ENCODE measurements at places on chromosomes 5 and 9.

- DNase-seq: no peak
Measured at GRCh38 chr9:92432972-92433548, 8.8 kb upstream of the OMD start.

- DNase-seq: no peak
Measured at GRCh38 chr9:129828051-129828450, 4.1 kb upstream of the TOR1A start.

GRCh38 chr9:131910572-131910971 lies 169.1 kb downstream of the MED27 start:
- no peak for DNase-seq

- DNase-seq: no peak
Measured at GRCh38 chr5:122882831-122883230, 37.4 kb downstream of the SNX24 start.

DNA sequence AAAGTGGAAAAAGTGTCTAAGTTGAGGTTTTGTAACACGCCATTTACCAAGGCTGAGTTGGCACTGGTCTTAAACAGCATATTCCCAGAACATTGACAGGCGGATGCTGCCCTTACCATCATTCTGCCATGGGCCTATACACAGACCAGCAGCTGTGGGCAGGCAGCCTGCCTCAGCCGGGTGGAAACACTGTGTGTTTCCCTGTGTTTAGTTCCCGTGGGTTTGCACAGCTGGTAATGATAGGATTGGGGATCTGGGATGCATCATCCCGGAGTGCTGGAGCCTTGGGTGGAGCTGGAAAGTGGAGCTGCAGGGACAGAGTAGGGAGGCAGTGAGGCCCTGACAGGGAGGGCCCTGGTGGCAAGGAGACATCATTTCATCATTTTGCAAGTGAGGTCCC lies 5.5 kb upstream of the FGD3 start:
- no peak for DNase-seq

DNA sequence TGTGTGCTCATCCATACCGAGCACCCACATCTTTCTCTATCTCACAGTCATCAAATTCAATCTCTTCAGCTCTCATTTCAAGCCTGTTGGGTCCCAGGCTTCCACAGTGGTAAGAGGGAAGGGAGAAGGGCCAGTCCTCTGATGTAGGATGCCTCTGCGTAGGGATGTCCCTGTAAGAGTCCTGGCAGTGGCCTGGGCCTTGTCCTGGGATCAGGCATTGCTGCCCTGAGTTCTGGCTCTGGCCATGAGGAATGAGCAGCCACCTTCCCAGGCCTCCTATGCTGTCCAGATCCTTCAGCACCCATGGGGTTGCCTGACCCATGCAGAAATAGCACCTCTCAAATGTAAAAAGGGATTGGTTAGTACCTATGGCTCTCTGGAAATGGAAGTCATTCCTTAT lies 121.2 kb downstream of the EFNA5 start:
- no peak for DNase-seq

- no peak for DNase-seq
Measured at GRCh38 chr5:161305601-161306000, 240.9 kb downstream of the GABRB2 start.

DNA sequence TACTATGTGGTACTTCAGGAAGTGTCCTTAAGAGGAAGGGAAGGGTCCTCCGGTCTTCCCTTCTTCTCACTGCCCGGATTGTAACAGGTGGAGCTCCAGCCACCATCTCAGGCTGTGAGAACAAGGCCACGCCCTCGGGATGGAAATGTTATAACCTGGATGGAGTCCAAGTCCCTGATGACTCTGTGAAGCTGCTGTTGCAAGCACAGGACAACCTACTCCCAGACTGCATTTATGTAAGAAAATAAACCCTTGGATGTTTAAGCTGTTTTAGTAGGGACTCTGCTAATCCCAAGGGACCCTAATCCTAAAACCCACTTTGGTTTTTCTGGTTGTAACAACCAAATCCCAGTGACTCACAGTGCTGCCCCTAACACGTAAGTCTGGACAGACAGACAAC lies 221.6 kb downstream of the ACTL7B start:
- no peak for DNase-seq

GRCh38 chr5:14700478-14701436 lies 36.2 kb downstream of the OTULIN start:
- DNase-seq: no peak

GRCh38 chr9:22512495-22512894 lies 65.9 kb downstream of the DMRTA1 start:
- DNase-seq: no peak

- DNase-seq: no peak
Measured at GRCh38 chr5:100852988-100853449, 50.1 kb downstream of the ST8SIA4 start.

DNA sequence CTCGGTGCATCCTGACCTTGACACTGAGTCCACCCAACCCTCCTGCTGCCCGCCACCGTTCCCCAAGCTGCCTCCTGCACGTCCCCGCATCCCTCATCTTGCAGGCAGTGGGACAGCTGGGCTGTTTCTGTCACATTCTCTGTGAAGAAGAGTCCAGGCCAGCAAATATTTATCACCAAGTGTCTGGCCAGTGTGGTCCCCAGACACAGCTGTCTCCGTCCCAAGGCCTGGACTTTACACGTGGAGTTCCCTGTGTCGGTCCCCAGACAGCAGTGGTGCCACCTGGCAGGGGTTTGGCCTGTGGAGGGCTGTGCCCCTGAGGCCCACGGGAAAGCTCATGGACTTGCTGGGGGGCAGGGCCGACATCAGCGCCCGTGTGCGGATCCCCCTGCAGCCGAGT lies 9.2 kb upstream of the SLC12A7 start:
- DNase-seq: no peak

DNA sequence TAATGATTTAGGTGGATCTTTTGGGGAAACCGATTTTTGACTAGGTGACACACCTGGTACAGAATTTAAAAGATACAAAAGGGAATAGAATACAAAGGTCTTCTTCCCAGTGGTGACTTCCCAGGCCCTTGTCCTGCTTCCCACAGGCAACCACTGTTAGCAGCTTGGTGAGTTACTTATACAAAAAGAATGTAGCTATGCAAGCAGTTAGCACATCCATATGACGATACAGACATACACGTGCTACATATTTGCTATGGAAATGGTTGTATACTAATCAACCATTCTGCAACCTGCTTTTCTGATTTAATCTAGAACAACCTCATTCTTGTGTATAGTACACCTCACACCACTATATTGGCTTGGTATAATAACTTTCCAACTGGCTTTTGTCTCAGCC lies 51.0 kb downstream of the OTULIN start:
- DNase-seq: no peak

DNA sequence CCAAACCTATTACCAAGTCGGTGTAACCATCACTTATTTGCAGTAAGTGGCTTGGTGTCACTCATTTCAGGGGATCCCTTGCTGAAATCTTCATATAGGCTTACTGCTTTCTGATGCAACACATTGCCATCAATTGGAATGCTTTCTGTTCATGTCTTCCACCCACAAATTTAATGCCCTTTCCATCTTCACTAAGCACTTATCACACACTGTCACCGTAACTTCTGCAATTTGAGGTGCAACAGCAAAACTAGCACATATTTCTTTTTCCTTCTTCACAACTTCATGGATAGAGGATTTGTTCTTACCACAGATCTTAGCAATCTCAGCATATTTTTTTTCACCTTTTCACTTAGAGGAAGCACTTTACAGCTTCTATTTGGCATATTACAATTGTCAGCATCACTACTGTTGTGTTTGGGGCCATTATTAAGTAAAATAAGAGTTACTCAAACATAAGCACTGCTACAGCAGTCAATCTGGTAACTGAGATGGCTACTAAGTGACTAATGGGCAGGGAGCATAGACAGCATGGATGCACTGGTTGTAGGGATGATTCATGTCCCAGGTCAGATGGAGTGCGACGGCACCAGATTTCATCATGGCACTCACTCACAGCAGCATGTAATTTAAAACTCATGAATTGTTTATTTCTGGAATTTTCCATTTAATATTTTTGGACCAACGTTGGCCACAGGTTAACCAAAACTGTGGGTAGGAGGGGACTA lies 70.1 kb downstream of the PIP5K1B start:
- no peak for DNase-seq

- DNase-seq: no peak
Measured at GRCh38 chr5:3613726-3614125, 18.1 kb downstream of the IRX1 start.

DNA sequence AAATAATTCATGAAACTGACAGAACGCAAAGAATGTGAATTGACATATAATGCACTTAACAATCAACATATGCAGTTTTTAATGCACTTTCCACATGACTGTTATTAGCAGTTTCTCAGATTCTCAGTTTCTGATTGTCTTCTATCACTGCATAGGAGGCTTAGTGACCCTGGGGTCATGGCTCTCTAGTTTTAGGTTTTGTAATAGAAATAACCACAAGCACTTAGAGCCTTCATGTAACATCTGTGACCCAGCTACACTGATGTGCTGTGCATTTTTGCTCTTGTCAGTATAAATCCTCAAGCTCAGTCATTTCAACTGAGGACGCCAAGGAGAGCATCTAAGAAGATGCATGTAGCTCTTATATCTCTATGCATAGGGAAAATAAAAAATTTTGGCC lies 163.1 kb upstream of the IZUMO3 start:
- no peak for DNase-seq

DNA sequence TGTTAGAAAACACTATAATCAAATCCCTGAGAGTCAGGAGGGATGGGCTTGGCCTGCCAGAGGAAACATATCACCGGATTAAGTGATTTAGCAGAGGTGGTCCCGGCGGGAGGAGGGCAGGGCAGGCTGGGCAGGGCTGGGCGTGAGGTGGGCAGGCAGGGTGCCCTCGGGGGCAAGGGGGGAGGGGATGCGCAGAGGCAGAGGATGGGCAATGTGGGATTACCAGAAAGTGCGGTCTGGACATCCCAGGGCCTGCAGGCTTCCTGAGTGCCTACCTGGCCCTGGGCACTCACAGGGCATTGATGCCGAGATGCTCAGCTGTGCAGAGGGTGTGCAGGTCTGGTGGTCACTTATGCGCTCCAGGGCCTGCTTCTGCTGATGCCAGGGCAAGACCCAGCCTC lies 115.2 kb downstream of the ADAMTS2 start:
- no peak for DNase-seq

GRCh38 chr5:178462816-178463215 lies 127.4 kb downstream of the COL23A1 start:
- DNase-seq: no peak

- no peak for DNase-seq
Measured at GRCh38 chr5:138953387-138954256, 78.5 kb upstream of the LRRTM2 start.

GRCh38 chr9:127154003-127154389 lies 31.6 kb upstream of the ANGPTL2 start:
- no peak for DNase-seq

- no peak for DNase-seq
Measured at GRCh38 chr5:149937610-149938009, 7.0 kb downstream of the PDE6A start.

GRCh38 chr9:4922730-4923129 lies 62.3 kb upstream of the JAK2 start:
- no peak for DNase-seq

GRCh38 chr9:131650254-131650653 lies 89.6 kb downstream of the RAPGEF1 start:
- DNase-seq: no peak

- no peak for DNase-seq
Measured at GRCh38 chr5:39432696-39433530, 8.1 kb upstream of the DAB2 start.
